Caudate nucleus (tissue), 63 donors: ENCODE measurements at places on chromosomes 1 and 21.

GRCh38 chr1:227325156-227325555, 6.9 kb upstream of the CDC42BPA start:
- no peak for DNase-seq

- no peak for DNase-seq
These were observed 49.4 kb downstream of the ILDR2 start for GRCh38 chr1:166925810-166926478.

DNA sequence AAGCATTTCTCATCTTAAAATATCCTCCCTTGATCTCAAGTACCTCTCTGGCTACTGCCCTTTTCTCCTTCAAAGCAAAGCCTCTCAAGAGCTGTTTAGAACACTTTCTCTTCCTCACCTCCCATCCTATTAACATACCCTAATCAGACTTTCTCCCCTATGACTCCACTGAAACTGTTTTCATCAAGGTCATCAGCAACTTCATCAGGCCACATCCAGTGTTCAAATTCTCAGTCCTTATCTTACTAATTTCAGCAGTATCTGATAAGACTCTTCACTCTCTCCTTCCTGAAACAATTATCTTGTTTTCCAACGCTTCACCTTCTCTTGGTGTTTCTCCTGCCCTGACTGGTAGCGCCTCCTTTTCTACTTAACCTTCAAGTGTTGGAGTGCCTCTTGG, 1.5 kb upstream of the RAP1A start:
- DNase-seq, result no peak

- no peak for DNase-seq
These were observed 118.5 kb upstream of the C1orf174 start for GRCh38 chr1:4018466-4019146.

DNA sequence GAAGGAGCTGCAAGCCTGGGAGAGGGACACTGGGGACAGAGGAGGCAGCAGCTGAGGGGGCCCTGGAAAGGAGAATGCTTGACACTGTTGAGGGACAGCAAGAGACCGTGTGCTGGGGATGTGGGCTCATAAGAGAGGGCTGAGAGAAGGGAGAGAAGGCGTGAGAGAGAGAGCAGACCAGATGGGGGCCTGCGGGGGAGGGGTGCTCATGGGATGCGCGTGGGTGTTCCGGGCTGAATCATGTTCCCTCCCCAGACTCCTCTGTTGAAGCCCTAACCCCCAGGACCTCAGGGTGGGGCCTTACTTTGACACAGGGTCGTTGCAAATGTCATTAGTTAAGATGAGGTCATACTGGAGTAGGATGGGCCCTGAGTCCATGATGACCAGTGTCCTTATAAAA, 40.8 kb downstream of the NTPCR start:
- DNase-seq, result no peak

DNA sequence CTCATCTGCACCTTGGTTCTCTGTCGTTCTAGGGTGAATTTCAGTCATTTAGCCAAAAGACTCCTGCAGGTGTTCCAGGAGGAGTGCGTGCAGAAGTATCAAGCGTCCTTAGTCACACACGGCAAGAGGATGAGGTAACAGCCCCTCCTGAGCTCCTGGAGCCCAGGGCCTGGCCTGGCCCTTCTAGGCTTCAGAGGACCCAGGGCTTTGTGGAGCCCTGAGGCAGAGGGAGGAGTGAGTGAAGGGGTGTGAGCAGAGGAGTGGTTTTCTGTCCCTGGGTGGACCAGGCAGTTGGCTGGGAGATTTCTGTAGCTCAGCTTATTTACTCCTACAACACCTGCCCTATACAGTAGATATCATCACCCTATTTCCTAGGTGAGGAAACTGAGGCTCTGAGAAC, 15.7 kb upstream of the RASSF5 start:
- DNase-seq, result no peak

GRCh38 chr1:191432817-191433216, 725.4 kb upstream of the RGS18 start:
- DNase-seq, result no peak

- DNase-seq, result no peak
These were observed 115.0 kb downstream of the TGFB2 start for GRCh38 chr1:218459878-218460711.

- DNase-seq, result no peak
These were observed 13.6 kb downstream of the PACC1 start for GRCh38 chr1:212401042-212401441.

DNA sequence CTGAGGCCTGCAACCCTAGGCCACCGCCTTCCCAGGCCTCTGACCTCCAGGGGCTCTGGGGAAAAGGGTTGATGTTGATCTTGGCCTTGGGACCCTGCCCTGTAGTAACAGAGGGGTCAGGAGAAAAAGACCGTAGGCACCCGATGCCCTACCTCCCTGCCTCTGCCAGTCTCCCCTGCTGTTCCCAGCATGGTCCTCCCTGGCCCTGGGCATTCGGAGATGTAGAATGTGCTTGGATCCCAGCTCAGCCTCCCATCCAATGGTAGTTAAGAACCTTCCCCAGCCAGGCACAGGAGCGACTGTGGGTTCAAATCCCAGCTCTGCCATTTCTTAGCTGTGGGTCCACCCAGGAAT, 72.0 kb upstream of the TARDBP start:
- no peak for DNase-seq

GRCh38 chr1:75426688-75427087, 184.2 kb downstream of the SLC44A5 start:
- DNase-seq, result no peak

- no peak for DNase-seq
These were observed 1.8 kb downstream of the SON start for GRCh38 chr21:33544451-33545195.

GRCh38 chr1:36172983-36173382, 17.0 kb downstream of the MAP7D1 start:
- DNase-seq, result no peak

DNA sequence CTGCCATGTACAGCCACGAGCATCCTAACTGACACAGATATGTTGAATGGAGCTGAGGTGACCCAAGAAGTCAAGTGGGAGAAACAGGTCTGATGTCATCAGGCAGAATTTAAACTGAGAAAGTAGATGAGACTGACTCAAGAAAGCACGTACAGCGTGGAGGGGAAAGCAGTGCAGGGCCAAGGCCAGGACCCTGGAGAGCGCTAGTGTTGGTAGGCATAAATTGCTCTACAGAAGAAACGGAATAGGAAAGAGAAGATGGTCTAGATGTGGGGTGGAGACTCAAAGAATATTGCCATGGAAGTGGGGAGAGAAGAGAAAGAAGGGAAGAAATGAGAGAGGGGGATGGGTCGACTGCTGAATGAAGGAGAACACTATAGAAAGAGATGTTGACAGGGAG, 45.3 kb upstream of the GJB5 start:
- no peak for DNase-seq

DNA sequence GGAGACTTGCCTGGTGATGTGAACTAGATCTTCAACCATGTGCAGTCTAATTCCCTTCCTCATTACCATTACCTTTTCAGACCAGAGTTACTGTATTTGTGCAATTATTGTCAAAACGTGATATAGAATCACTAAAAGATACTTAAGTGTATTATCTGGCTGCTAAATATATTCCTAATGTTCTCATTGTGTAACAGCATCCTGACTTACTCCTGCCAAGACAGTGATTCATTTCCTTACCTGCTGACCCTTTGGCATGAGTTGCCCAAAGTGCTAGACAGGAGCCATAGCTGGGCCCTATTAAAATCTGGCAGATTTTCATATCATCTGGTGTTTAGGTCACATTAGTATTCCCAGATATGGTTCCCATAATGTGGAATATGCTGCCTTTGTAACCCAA, 598.3 kb upstream of the CAMK1G start:
- no peak for DNase-seq

- DNase-seq, result no peak
These were observed 31.8 kb downstream of the LRRC52 start for GRCh38 chr1:165575468-165576099.

DNA sequence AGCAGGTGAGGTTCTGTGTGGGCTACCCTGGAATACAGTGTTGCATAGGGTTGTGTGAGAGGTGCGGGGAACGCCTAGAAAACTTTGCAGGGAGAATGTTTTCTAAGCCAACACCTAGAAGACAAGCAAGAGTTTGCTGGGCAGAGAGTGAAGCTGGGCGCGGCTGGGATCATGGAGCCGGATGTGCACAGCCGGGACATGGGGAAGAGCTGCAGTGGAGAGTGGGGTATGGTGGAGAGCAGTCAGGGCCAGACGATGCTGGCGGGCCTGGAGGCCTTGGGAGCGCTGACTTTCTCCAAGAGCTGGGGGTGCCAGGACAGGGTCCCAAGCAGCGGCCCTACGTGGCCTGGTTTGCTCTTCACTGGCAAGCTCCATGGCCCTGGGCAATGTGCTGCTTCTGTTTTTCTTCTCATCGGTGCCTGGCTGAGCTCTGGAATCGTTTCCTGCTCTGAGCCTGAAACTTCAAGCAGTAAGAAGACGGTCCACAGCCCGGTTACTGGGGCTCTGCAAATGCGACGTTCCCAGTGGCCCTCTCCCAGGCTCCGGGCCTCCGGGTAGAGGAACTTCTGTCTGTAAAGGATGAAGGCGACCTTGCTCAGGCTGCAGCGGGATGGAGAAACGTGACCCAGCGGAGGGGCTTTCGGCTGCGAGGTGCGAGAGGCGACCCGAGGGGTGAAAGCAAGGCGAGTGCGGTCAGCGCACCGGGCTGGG, 51.9 kb upstream of the CD34 start:
- no peak for DNase-seq

GRCh38 chr21:36643374-36644250, 55.3 kb upstream of the SIM2 start:
- no peak for DNase-seq

- no peak for DNase-seq
These were observed 73.3 kb downstream of the EVI5 start for GRCh38 chr1:92711473-92712165.

DNA sequence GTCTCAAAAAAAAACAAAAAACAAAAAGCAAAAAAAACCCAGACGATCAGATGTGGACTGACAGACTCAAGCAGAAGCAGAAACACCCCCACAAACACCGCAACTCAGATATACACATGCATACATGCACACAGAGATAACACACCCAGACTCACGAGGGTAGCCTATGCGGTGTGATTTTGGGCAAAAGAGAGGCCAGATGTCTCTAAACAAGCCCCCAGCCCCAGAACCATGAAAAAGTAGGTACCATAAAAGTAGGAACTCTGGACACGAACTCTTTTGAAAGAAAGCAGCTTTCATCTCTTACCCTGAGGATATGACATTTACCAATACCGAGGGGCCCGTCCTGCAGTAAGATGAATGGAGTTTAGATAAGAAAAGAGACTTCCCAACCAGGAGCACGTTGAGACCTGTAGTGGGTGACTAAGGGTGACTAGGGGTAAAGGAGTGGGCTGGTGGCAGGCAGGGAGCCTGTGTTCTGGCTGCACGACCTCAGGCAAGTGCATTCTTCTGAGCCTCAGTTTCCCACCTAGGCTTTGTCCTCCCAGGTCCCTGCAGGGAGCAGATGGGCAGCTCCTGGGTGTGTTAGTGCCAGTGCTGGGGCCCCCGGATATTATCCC, 1.5 kb upstream of the TINAGL1 start:
- DNase-seq, result no peak

DNA sequence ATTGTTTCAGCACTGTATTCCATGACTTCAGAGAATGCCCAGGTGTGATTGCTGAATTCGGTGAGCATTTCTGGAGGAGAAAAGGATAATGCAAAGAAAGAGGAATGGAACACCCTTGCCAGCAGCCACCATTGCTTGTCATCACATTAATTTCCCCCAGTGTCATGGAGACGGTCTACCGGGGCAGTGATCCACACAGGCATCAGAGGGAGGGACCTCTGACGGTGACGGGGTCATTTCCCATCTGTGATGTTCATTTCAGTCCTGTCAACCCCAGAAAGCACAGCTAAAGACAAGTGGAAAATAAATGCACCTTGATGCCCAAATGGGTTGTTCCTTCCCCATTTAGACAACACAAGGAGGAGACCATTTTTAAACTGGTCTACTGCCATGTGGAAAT, 376.4 kb downstream of the PCP4 start:
- DNase-seq, result no peak

- peak; percentile 16 for DNase-seq
These were observed 168.4 kb downstream of the ZZZ3 start for GRCh38 chr1:77513839-77514763.

DNA sequence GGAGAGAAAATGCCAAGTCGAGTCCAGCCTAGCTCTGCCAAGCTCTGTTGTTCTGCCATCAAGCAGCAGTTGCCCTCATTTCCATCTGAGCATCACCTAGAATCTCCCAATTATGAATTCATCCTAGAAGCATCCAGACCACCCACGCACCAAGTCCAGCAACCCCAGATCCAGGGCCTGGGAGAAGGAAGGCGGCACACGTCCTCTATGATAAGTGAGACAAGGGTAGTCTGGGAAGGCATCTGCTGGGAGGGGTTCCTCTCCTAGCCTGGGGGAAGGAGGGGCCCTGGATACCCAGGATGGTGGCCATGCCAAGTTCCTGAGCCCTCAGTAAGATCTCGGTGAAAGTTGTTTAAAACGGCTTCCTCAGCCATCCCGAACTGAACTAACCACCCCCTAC, 70.7 kb downstream of the VWA5B1 start:
- no peak for DNase-seq

- no peak for DNase-seq
These were observed 7.3 kb upstream of the IFNGR2 start for GRCh38 chr21:33395891-33396331.

- no peak for DNase-seq
These were observed 44.0 kb upstream of the SCCPDH start for GRCh38 chr1:246680190-246680589.

GRCh38 chr1:212450331-212450881, 17.7 kb downstream of the NENF start:
- no peak for DNase-seq

GRCh38 chr1:204494281-204495077, at the start of gene PIK3C2B:
TSS of gene PIK3C2B (minus strand) at chr1:204494805. CDS start at chr1:204469802, 25,003 bp downstream.
- peak; percentile 79 for DNase-seq

- no peak for DNase-seq
These were observed 21.4 kb upstream of the BLACAT1 start for GRCh38 chr1:205477121-205477758.

- DNase-seq, result no peak
These were observed 446.6 kb downstream of the PTPRU start for GRCh38 chr1:29682919-29683295.

DNA sequence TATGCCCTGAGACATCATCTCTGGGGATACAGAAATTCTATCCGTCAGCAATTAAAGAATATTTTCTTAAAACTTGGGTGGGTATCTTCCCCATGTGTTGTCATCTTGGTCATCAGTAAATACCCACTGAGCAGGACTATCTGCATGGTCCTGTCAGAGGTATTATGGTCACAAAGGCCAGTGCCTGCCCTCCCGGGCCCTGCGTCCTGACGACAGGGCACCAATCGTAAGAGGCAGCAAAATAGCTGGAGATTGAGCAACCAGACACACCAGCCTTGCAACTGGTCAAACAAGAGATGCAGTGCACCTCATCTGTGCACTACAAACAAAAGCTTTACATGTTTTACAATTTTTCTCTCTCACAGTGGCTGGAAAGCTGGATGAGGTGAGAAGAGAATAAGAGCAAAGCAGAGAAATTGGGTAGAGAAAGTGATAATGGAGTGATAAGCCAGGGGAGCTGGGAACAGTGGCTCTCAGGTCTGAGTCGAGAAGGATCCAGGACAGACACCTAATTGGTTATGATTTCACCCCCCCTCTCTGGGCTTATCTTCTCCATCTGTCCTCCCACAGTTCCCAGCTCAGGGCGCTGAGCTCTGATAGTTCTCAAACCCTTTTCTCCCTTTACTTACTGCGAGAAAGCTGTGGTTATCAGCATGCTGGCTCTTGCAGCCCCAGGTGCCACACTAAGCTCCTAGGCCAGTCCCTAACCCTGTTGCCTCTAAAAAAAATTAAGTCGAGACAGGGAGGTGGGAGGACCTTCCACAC, 8.8 kb upstream of the SRP9 start:
- DNase-seq, result no peak
